Upper lobe of right lung (tissue), 1 donor: ENCODE measurements at places on chromosomes 16 and 17. TPM values are rescaled to one million over a fixed set of nuclear protein-coding genes. Genes with fewer than 3 reads are reported as not detected.

DNA sequence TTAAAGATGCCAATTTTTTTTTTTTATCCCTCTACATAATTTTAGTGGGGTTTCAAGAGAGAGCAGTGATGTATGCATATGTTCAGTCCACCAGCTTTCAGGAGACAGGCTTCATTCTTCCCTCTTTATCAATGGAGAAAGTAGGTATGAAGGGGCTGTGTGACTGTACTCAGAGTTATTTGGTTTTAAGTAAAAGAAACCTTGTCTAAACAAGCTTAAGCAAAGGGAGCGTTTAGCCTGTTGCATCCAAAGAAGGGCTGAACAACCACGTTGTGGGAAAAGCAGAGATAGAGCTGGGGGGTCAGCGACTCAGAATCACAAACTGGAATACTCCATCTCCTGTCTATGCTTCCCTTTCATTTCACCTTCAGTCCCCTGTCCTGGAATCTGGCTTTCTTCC is 50.4 kb upstream of the HAS3 start:
- no peak for DNase-seq

DNA sequence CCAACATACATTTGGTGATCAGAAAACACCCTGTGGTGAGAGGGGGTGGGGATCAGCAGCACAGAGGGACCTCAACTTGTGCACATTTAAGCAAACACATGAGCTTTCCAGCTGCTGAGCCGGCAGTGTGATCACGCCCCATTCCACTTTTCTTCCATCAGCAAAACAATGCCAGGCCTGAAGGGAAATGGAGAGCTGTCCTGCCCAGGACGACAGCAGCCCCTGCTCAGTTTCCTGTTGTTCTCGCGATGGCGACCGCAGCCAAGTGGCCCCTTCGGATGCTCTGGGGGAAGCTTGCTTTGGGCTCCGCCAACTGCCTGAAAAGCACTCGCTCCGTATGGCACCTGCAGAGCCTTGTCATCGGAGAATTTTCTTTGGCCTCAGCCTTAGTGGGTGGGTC is 272.3 kb downstream of the FOXL1 start:
- DNase-seq = no peak

- DNase-seq = no peak
These were observed 397.0 kb upstream of the CCL2 start for GRCh38 chr17:33858121-33858520.

DNA sequence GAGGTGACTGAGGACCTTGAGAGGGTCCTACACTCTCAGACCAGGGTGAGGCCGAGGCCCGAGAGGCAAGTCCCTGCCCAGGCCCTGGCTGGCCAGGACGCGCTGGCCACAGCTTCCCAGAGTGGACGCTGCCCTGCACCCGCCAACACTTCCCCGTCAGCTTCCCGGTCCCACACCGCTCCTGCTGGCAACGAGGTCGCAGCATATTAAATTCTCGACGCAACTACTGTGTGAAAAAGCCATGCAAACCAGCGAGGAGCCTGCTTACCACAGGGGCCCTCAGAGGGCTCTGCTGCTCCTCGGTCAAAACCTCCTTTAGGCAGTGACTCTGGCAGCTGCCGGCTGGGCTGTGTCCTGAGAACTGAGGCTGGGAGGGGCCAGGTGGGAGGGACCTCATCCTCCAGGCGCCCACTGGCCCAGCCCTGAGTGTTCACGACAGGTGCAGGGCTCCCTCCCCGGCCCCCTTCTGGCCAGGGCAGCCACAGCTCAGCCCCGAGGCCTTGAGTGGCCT is 2.1 kb upstream of the TEX19 start:
- DNase-seq = peak; percentile 76

DNA sequence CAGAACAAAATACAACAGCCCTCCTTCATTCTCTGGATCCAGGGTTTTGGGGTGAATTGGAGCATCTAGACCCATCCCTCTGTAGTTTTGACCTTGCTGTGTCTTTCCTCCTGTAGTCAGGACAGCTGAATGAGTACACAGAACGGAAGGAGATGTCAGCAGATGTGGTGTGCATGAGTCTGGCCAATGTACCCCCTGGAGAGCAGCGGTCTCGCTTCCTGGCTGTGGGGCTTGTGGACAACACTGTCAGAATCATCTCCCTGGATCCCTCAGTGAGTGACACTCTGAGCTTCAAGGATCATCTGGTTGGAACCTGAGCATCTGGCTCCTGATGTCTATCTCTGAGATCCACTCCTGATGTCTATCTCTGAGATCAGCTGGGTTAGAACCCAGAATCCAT is 32.4 kb downstream of the SF3B3 start:
- DNase-seq = no peak

DNA sequence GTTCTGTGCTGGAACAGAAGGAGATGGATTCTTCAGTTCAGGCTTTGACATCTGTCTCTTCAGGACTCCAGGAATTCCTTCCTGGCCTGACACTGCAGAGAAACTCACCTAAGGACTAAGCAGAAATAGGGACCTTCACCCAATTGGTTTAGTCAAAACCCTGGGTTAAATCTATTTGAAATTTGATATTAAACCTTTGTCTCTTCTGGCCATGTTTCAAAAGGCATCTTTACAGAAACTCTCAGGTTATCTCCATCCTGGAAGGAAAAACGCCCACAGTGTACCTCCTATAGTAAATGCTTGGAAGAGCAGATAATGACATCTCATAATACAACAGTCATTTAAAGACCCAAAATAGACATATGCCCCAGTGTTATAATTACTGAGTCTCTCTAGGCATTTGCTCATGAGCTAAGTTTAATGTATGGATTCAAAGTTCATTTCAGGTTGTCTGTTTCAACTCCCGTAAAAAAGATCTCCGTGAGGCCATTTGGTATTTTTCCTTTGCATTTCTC is 5.6 kb upstream of the HOXB4 start:
- DNase-seq = no peak

DNA sequence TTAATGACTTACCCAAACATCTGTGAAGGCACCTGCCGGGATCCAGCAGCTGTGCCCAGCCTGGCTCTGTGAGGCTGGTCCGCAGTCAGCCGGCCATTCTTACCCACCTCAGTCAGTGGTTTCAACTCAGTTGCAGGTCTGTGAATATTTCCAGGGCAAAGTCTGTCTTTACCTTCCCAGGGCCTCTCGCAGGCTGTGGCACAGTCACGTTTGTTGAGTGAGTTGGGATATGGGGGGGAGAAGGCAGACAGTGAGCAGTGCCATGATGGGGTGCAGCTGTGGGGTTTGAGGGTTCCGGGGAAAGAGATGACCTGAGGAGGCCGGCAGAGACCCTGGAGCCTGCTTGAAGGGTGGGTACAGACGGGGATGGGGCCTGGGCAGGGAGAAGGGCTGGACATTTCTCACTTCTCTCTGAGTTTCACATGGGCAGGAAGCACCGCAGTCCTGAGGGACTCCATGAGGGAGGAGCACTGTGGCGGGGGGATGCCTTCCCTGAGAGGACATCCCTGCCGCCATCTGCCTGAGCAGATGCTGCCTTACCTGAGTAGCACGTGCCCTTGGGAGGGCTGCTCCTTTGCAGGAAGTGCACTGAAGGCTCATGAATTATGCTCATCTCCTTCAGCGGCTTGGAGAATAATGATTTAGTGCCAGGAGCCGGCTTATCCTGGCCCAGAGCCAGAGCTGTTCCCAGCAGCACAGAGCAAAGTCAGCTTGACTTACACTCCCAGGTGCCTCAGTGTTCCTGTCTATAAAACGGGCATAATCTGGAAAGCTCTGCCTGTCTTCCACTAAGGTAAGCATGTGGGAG is 48.1 kb downstream of the KSR1 start:
- no peak for DNase-seq

DNA sequence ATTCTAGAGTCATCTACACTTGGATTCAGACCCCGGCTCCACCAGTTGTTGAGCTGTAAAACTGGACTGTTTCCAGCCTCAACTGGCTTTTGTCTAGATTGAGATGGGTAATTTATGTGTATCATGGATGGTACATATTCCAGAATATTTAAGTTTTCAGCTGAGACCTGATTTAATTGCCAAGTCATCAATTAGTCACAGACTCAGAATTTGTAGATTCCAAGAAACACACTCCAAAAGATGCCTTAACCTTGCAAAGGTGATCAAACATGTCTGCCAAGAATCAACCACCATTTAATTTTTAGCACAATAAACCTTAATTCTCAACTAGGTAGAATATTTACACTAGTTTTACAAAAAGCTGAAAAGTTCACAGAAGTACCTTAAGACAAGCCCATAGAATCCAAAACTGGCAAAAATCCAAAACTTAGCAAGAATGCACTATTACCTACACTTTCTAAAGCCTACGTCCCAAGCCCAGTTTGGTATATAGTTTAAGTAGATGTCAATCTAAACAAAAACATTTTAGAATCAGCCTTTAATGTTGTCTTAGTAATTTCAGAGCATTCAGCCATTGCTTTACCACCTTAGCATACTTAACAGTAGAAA is 17.7 kb downstream of the SIAH1 start:
- no peak for DNase-seq

DNA sequence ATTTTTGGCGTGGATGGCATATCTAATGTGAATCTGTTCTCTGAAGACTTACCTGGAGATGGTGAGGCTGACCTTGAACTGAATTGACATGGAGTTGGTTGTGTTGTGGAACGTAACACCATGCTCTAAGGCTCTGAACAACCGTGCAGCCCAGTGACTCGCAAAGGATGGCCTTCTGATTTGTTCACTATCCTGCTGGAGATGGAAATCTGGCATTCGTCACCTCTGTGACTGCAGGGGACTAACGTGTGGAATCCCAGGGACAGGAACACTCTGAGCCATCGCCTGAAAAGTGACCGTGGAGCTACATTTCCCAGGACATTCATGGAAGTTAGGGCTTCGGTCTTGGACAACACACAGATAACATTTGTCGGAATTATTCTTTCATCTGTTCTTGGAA is 61.1 kb downstream of the BANP start:
- DNase-seq = no peak

DNA sequence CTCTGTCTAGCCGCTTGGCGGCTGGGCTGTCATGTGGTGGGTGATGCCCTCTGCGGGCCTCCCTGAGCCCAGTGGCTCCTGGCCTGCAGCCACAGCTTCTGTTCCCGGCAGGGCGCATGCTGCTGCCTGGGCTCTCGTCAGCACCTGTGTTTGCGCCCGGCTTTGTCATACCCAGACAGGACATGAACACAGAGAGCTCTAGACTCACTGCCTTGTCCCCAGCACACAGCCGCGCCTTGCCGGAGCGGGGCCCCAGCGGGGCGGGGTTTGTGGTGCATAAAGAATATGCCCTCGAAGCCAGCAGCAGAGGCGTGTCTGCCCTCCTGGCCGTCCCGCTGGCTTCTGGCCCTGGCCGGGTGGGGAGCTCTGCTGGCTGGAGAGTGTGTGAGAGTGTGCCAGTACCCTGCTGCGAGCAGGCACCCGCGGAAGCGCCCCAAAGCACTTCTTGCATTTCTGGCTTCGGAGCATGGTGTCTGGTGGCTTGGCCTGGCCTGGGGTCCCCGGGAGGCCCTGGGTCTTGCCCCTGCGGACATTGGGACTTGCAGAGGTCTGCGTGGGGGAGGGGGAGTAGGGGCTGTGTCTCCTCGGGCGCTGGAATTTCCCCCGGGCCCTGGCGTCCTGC is 14.4 kb downstream of the ASPSCR1 start:
- DNase-seq = peak; percentile 97

GRCh38 chr17:2022647-2023240 is 2.4 kb downstream of the RTN4RL1 start:
- DNase-seq = peak; percentile 71

DNA sequence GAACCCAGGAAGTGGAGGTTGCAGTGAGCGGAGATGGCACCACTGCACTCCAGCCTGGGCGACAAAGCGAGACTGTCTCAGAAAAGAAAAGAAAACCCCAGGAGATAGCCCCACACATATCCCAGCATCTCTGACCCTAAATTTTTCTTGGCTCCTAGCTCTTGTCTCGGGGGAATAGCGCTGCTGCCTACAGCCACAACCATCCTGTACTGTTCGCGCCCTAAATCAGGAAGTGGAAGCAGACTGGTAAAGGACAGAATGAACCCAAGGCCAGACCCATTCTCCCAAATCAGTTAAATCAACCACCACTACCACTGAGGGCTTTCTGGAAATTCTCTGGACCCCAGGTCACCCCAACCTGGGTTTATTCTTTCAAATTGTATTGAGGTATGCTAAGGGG is 1.7 kb downstream of the CTDNEP1 start:
- DNase-seq = no peak

DNA sequence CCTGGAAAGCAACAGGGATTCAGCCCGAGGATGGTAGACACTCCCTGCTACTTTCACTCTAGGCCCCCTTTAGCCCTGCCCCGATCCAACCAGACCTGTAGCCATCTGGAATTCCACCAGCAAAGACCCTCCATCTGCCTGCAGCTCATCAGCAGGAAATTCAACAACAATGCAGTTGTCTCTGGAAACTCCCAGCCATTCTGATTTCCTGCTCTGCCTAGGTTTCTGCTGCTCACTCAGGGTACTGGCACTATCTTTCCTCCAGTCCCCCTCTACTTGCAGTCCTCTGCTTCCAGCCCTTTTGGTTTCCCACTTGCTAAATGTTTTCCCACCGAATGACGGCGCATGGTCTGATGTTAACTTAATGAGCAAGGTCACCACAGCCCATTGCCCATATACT is 2.7 kb upstream of the SP6 start:
- DNase-seq = no peak

- DNase-seq = no peak
These were observed 13.2 kb upstream of the SCNN1B start for GRCh38 chr16:23288726-23289512.

- DNase-seq = no peak
These were observed 41.2 kb downstream of the EMP2 start for GRCh38 chr16:10539236-10539635.

DNA sequence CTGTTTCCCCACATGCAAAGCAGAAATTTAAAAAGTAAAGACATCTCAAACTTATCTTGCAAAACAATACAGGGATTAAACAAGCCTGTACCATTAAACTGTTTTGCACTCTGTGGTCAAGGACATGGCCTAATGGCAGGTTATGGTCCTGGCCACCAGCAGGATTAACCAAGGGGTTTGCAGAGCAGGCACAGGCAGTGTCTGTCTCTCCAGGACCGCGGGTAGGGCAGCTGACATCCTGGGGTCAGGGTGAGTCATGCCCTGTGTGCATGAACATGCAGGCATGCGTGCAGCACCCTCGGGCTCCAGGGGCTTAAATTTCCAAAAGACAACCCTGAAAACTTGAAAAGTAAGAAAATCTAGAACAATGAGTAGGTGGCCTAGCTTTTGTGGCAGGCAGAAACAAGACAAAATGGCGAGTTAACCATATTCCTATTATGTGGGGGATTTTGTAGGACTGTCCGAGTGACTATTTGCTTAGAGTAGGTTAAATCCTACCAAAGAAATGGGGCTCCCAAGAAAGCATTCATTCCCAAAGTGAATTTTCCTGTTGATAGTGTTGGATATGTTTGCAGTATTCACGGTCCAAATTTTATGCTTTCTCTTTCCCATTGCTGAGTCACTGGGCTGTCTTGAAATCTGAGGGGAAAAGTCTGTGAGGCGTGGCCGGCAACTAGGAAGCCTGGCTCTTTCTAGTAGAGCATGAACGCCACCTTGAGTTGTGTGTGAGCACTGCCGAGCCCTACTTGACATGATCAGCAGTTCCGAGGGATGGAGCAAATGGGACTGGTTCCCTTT is 158.4 kb upstream of the FAM20A start:
- peak; percentile 90 for DNase-seq

The CDT1 gene
- total RNA-seq = 1.0 TPM

The CIBAR2 gene
- total RNA-seq = not detected

The CCL4L2 gene
- 4.5 TPM for total RNA-seq

The MT3 gene
- total RNA-seq = not detected

The DNAI2 gene
- not detected for total RNA-seq

The TBCD gene
- 84.5 TPM for total RNA-seq

The ST6GALNAC1 gene
- 14.1 TPM for total RNA-seq

The ZNF423 gene
- 11.9 TPM for total RNA-seq

The SMARCD2 gene
- 74.6 TPM for total RNA-seq
